ENCODE measurements at places on chromosomes 7 and 10.
A peak's percentile ranks its signal among the peaks of the same experiment; 100 is the strongest.

DNA sequence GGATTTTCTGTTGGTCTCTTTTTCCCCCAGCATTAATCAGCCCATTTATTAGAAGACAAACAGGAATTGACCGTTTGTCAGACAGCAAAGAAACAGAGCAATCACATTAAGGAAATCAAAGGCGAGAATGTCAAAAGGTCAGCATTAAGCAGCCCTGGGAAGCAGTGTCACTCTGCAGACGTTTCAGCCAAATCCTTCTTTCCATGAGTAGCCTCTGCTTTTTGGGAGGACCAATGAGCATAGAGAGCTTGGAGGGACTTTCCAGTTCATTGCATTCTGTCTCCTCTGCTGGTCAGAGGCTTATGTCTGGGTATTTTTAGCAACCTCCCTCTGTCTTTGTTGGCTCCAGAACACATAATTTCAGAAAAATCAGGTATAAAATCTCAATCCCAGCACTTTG lies 481.4 kb downstream of the GALNT17 start:
- DNase-seq: peak; percentile 88

GRCh38 chr10:116848944-116849247 lies 403 bp upstream of the ENO4 start:
- DNase-seq: no peak

DNA sequence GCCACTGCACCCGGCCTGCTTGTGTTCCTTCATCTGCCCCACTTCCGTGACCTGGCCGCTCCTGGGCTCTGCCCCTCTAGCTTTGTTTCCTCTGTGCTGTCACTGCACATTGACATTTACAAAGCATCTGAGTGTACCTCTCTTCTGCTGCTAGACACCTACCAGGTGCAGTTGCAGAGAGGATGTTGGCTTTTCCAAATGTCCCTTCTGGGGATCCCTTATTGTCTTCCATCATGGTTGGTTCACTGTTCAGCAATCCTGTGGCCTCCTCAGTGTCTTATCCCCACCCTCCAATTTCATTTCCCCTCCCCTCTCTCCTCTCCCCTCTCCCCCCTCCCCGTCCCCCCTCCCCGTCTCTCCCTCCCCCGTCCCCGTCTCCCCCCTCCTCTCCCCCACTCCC lies 13.8 kb downstream of the VWA2 start:
- DNase-seq: no peak

DNA sequence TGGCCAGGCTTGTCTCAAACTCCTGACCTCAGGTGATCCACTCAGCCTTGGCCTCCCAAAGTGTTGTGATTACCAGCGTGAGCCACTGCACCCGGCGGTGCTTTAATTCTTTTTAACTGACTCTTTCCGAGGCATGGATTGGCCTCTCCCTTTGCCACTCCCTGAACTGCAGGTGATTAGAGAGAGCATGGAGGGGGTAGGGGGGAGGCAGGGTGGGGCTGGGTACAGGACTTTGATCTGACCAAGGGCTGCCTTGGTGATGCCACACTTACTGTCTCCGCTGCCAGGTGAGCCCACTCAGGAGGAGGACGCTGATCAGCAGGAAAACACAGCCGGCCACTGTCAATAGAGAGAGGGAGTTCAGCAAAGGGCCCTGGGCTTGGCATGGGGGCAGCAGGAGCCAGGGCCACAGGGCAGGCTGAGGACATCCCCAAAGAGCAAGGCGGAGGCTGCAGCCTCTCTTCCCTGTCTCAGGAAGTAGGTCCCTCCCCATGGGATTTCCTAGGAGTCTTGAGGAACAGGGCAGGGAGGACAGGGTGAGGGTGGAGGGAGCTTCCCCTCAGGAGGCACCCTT lies 40.5 kb upstream of the IL15RA start:
- DNase-seq: no peak

DNA sequence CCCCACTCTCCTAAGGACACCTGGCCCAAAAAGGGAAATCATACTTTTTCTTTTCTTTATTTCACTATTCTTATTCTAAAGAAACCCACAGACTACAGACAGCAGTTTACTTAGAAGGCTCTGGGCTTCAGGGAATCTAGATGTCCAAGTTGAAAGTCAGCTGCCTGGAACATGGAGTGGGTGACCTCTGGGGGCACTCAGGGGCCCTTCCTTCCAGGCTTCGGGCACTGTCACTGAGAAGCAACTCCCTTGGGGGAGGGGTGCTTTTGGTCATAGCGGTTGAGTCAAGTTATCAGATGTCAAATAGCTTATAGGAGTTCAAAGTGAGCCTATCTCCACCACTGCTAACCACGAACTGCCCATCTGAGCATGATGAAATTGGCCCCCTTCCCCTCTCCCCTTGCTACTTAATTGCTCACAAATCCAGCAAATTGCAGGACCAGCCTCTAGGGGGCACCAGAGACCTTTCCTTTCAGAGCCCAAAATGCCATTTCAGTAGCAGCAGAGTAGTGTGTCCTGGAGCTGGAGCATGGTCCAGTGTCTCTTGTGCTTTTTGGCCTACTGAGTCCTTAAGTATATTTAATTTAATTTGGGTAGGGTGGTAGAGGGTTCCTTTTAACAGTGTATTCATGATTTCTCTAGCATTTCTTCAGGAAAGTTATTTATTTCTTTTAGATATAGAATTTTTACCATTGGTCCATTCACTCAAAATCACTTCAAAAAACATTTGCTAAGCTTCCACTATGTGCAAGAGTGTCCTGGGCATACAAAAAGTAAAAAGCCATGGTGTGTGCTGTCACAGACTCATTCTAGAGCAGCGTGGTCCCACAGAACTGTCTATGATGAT lies 463.8 kb downstream of the KCNMA1 start:
- DNase-seq: peak; percentile 90

GRCh38 chr7:15457990-15458955 lies 103.5 kb downstream of the AGMO start:
- DNase-seq: peak; percentile 87

- peak; percentile 94 for DNase-seq
Measured at GRCh38 chr7:99379043-99379577, 4.6 kb downstream of the ARPC1B start.

GRCh38 chr10:66877361-66877760 lies 48.5 kb upstream of the LRRTM3 start:
- DNase-seq: no peak

GRCh38 chr7:159098811-159099655 lies 45.6 kb downstream of the VIPR2 start:
- DNase-seq: peak; percentile 76

- DNase-seq: peak; percentile 40
Measured at GRCh38 chr7:102874166-102874829, 38.5 kb upstream of the LRRC17 start.

DNA sequence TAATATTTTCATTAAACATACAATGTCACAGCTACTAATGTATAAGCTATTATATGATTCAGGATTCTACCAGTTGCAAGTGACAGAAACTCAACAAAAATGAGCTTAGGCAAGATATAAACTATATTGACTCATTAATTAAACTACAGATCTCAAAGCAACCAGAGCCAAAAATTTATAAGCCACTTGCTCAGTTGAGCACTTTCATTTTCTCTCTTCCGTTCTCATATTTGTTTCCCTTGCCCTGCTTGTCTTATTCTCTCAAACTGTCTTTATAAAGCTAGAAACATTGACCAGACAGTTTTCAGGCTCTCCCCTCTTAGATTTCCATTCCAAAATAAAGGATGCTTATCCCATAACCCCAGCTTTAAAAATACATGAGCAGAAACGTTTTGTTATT lies 60.2 kb upstream of the DGKB start:
- no peak for DNase-seq

DNA sequence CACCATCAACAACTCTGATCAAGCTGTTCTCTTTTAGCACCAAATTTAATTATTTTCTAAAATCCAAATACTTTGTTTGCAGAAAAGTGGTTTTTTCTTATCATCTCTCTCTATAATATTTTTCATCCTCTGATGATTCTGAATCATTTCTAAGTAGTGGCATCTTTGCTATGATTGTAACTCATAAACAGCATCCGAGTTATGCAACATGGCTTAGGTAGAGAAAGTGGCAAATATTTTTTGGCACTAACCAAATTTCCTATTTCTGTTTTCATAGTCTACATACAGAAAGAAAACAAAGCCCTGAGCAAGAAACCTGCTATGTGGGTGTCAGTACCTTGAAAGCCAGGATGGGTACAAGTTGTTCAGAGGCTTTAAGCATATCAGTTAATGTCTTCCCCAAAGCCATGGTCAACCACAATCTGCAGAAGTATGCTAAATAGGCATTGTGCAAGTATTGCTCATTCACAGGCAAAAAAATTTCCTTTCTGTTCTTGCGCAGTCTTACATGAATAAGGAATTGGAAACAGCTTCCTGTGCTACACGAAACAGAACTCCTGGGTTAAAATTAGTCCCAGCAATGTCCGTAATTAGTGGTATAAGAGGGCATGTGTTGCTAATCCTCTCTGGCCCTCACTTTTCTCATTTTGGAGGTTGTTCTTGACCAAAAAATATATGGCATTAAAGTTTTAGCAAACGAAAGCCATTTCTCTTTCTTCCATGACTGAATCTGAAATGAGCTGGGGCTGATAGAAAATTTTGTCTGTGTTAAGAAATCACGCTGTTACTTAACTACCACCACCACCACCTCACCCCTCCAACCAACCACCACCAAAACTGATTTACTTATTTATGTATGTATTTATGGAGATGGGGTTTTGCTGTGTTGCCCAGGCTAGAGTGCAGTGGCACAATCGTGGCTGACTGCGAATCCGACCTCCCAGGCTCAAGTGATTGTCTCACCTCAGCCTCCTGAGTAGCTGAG lies 325.6 kb upstream of the MAGI2 start:
- peak; percentile 15 for DNase-seq

DNA sequence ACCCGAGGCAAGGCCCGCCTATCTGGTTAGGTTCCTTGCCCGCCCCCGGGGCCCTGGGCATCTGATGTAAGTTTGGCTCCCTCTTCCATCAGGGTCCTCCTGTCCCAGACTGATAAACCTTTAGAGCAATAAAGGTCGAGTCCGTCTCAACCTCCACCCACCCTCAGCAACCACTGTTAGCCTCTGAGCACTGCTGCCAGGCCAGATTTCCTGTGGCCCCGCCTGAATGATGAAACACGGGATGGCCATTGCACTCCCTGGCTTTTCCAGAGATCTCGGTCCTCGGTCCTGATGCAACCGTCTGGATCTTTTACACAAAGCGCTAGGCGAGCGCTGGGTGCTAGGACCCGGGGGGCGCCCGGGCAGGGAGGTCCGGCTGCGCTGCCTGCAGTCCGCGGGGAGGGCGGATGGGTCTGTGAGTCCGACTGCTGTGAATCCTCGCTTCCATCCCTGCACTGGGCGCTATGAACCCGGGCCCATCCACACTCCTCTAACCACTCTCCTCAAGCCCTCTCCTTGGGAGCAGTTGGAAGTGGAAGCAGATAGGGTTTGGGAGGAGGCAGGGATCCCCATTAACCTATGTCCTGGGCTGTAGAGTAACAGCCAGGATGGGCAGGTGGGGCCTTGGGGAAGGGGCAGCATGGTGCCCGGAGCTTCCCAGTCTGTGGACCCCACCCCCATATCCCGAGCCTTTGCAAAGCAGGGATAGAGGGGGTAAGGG lies 875 bp upstream of the DDIT4 start:
- peak; percentile 98 for DNase-seq

GRCh38 chr7:107961405-107961804 lies 41.6 kb downstream of the LAMB1 start:
- no peak for DNase-seq

- no peak for DNase-seq
Measured at GRCh38 chr7:20021831-20022230, 195.4 kb downstream of the MACC1 start.

- DNase-seq: no peak
Measured at GRCh38 chr7:149188637-149189259, 6.6 kb upstream of the ZNF282 start.

Data from muscle of leg (tissue), 16 donors.